Right lung (tissue), 10 donors: ENCODE measurements at places on chromosomes 1 and 21.

DNA sequence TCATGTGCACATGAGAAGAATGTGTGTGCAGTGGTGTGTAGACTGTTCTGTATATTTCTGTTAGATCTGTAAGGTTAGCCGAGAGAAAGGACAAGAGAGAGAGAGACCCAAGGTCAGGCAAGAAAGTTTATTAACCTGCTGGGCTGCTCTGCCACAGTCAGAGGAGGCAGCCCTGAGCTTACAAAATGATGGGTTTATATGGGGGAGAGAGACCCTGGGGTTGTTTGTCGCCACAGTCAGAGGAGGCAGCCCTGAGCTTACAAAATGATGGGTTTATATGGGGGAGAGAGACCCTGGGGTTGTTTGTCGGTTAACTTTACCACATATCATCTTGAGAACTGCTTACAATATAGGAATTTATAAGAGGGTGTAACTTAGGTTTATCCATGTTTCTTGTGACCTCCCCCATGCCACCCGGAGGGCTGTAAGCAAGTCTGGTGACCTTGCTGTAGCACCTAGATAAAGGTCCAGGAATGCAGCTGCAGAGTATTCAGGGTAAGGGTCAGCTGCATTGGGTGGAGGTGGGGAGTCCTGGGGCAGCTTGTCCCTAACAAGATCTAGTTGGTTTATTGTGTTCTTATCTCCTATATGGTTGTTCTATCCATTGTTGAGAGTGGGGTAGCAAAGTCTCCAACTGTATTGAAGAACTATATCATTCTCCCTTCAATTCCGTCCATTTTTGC lies 9.3 kb upstream of the ZBTB40 start:
- DNase-seq: no peak

GRCh38 chr1:235416662-235417049 lies 49.4 kb downstream of the TBCE start:
- no peak for DNase-seq

DNA sequence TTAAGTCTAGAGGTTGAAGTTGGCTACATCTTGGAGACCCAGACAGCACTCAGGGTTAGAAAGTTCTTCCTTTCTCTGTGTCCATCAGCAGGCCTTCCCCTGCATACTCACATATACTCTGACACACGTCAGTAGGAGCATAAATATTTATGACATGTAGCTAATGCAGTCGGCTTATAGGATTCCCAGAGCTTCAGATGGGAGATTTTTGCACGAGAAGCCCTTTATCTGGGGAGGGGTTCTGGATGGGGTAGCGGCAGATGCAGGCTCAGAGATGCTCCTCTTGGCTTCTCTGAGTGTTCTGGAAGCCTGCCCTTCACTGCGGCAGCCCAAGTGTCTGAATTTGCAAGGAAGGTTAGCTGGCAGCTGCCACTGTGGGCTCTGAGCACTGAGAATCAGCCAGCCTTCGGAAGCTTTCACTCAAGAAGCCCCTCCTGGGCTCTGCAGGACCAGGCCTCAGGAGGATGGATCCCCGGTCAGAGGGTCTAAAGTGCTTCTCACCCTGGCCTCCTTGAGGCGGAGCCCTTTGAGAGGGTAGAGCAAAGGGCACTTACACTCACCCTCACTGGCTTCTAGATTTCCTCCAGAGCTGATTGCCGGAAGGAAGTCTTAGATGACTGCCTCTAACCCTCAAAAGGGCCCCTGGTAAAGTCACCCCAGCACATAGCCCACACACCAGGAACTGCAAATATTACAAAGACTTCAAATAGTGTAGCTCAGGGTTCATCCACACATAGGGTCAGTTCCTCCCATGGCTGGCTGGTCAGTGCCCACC lies 68.1 kb upstream of the NFASC start:
- DNase-seq: no peak

- no peak for DNase-seq
These were observed 29.7 kb downstream of the HEYL start for GRCh38 chr1:39609618-39610331.

- no peak for DNase-seq
These were observed 100.7 kb upstream of the TSPAN2 start for GRCh38 chr1:115189814-115190539.

- DNase-seq: no peak
These were observed 7.8 kb upstream of the PROX1 start for GRCh38 chr1:213979751-213980586.

DNA sequence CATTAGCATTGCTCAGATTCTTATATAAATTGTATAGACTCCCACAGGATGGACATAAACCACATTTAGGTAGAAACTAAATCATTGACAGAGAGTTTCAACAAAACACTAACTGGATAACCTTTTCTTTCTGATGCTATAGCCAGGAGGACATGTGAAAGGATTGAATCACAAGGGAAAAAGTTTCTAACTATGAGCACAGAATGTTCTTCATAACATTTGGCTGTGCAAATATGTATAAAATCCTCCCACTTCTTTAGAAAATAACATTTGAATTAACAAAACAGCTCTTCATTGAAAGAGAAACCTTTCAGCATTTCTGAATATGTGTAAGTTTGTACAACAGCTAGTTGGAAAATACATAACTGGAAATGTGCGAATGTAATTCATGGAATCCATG lies 167.3 kb downstream of the TBX15 start:
- DNase-seq: no peak

- DNase-seq: no peak
These were observed 26.4 kb upstream of the RGS16 start for GRCh38 chr1:182630586-182630985.

GRCh38 chr1:100791586-100791985 lies 72.0 kb downstream of the VCAM1 start:
- no peak for DNase-seq

DNA sequence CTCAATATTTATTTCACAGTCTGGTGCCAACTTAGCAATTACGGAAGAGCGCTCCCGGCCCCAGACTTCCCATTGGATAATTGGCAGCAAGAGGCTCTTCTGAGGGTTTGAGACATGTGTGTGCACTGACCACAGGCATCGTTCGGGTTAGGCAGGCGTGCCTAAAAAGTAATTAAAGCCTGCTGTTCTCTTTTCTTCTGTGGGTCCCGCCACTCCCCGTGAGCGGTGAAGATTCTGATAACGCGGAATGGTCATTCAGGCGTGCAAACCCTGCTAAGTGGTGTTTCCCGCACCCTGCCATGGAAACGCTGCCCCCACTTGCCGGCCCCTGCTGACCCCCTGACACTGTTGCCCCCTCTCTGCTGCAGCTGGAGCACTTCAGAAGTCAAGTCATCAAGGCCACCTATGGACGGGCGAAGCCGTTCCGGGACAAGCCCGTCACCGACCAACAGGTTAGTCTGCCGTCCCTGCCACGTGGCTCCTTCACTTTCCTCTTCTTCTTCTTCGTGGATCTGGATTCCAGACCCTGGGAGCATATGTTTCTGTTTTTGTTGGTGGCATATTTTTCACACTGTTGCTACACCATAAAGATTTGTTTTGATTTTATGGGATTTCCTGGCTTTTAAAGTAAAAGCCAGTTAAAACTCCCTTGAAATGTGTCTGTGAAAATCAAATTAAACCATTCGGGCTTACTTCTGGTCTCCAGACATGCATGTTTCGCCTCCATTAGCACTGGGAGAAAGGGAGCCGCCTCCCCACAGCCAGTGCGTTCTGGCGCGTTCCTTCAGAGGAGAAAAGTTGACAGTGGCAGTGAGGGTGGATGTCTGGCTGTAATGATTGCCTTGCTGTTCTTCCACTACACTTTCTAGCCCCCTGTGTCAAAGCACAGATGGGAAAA lies 79.9 kb downstream of the FHAD1 start:
- no peak for DNase-seq
